Neural progenitor cell (in vitro differentiated cells): ENCODE measurements at places on chromosomes 2 and 18.

DNA sequence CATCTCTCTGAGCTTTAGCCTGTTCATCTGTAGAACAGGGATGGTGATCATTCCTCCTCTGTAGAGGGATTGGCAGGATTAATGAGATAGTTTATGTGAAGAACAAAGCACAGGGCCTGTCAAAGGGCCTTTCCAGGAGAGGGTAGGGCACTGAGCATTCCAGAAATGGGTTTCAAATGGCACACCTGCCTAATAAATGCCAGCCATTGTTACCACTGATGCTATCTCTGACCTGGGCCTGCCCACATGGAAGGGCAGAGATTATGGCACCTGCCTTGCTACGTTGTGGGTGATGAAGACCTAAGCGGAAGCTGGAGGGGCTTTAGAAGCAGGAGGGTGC, 31.0 kb upstream of the GMPPA start:
- no peak for DNase-seq

DNA sequence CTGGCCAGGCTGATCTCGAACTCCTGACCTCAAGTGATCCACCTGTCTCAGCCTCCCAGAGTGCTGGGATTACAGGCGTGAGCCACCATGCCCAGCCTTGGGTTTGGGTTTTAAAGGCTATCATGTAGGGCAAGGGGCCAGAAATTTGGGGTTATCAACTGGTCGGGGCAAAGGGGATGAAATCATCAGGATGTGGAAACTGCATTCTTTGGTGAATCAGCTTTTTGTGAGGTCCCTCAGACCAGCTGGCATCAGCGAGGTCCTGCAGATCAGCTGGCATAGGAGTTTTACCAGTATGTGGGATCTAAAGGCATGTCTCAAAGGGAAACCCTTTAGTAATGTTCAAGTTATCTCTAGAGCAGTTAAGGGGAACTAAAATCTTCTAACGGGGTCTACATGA, 6.4 kb upstream of the GEMIN6 start:
- no peak for DNase-seq

DNA sequence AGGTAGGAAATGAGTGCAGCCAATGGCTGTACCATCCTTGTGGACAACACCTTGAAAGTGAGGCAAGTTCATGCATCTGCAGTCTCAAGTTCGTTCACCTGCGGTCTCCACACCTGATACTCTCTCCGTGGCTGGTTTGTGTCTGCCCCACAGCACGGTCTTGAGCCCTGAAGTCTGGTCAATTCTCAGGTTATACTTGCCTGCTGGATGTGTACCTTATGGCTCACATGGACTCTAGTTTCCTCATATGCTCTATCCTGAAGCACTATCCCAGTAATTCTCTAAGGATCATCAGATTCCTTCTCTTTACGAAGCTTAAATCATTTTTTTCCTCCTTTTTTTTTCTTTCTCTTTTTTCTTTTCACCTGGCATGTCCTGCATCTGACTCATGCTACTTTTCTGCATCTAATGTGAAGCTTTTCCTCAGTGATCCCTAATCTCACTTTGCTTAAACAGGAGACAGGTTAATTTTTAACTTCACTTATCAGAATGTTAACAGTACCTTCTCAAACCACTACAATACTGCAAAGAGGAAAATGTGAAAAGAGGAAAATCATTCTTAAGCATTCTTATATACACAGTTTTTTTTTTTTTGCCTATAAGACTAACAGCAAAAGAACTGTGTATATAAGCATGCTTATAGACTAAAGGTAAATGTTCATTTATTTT, 511.2 kb downstream of the SOX11 start:
- no peak for DNase-seq

GRCh38 chr18:7133181-7133580, 15.6 kb upstream of the LAMA1 start:
- no peak for DNase-seq

DNA sequence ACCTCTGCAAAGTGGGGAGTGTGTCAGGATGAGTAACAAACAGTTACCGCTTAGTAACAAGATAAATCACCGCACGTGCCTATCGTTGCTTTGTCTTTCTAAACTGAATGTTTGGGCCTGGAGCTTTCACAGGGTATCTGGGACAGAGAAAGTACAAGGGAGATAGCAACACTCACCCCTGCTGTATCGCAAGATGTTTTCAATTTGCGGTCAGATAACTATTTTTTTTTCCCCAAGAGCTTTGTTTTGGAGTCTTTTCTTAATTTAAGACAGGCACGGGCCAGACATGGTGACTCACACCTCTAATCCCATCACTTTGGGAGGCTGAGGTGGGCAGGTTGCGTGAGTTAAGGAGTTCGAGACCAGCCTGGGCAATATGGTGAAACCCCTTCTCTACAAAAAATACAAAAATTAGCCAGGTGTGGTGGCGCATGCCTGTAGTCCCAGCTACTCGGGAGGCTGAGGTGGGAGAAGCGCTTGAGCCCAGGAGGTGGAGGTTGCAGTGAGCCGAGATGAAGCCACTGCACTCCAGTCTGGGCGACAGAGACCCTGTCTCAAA, 146.6 kb downstream of the GBX2 start:
- DNase-seq, result no peak

- no peak for DNase-seq
Observed at GRCh38 chr2:24045511-24046508, 1.4 kb downstream of the WDCP start.

- DNase-seq, result no peak
Observed at GRCh38 chr2:207950063-207950760, 75.1 kb downstream of the PLEKHM3 start.

- DNase-seq, result no peak
Observed at GRCh38 chr18:75830828-75831227, 403.3 kb upstream of the SMIM21 start.

DNA sequence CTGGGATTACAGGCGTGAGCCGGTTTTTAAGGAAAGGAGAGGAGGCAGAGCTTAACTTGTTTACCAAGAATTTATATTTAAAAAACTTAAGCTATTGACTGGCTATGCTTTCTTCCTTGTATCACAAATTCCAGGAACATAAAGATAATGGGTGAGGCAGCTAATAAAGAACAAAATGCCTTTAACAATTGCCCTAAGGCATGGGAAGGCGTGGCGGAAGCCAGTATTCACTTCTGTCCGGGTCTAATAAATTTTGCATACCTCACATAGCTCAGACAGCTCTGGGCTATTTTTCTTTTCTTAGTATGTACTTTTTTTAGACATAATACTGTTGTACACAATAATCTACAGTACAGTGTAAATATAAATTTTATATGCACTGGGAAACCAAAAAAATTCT, 1.0 kb upstream of the LDAH start:
- DNase-seq, result no peak

- DNase-seq, result no peak
Observed at GRCh38 chr2:15738225-15738546, 146.5 kb downstream of the DDX1 start.

GRCh38 chr2:178882666-178883440, 75.6 kb upstream of the TTN start:
- no peak for DNase-seq

DNA sequence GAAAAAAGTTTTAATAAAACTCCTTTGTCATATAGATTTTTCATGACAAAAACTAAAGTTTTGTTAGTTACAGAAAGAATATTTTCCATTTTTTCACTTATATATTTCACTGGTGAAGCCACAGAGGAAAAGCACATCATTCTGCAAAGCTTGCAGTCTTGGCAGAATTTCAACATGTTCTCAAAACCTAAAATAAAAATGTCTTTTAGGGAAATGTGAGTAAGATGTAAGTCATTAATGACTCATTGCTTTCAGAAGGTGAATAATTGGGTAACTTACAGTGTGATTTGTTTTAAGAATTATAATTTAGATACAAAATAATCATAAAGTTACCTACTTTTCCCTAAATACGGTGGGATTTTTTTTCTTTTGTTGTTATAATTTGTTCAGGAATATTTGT, 43.4 kb upstream of the TNFRSF11A start:
- DNase-seq, result no peak

DNA sequence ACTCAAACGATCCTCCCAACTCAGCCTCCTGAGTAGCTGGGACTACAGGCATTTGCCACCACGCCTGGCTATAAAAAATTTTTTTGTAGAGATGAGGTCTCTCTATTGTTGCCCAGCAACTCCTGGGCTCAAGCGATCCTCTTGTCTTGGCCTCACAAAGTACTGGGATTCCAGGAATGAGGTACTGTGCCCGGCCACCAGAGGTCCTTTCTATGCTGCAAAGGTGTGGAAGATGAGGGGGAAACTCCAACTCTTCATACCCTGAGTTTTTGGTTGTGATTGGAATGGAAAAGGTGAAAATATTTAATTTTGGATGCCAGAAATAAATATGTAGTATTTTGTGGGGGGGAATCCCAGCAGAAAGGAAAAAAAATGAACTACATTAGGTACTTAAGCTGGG, 36.0 kb downstream of the MRPL33 start:
- peak; percentile 53 for DNase-seq

- DNase-seq, result no peak
Observed at GRCh38 chr2:731711-732110, 54.5 kb upstream of the TMEM18 start.

DNA sequence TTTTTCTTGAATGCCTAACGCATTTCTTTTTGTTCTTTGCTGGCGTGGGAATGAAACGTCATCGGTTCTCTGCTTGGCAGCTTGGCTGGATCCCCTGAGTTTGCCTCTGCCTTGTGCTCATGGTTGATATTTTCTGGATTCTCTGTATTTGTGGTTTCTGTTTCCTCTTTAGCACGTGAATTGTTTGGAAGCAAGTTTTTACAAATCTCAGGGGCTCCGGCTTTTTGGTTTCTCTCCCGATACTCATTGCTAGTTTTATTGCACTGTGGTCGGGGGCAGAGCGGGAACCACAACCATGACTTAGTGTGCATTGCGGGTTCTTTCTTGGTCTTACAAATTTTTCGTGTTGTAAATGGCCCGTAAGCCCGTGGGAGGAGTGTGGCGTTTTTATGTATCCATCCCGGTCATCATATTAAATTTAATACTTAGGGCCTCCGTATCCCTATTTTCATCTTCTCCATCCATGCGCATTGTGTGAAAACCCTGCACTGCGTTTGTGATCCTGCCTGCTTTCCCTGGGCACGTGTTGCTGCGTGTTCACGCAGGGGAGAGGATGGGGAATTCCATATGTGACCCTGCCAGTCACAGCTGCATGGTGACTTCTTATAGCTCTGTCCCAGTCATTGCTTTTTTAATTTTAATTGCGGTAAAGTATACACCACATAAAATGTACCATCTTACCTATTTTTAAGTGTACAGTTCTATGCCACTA, 9.4 kb downstream of the RAMP1 start:
- DNase-seq, result no peak

DNA sequence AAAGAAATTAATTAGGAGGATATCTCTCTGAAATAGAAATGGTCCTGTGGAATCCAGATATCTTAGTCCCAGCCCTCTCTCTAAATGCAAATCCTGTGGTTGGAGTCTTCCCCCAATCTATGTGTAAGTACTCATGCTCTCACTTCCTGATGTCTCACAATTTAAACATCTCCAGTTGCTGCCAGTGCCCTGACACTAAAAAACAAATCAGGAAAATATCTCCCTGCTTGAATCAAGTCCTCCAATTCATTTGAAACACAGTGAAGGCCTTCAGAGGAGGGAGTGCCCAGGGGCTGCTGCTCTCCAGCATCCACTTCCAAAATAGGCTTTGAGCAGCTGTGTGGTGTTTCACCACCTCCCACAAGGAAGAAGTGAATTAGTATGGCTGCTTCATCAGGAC, 413.8 kb downstream of the RAD51AP2 start:
- no peak for DNase-seq
